Common myeloid progenitor, CD34-positive (primary cell): ENCODE measurements at places on chromosomes 2 and 18.

- peaks cover 4% of the 10 kb centered on the region for H3K4me1 ChIP-seq
- no peak overlapping the region for H3K27ac ChIP-seq
- no peak for DNase-seq
- H3K36me3 ChIP-seq = no peaks in the 10 kb centered on the region
Measured at GRCh38 chr2:98805412-98806171, 74.7 kb upstream of the MGAT4A start.

DNA sequence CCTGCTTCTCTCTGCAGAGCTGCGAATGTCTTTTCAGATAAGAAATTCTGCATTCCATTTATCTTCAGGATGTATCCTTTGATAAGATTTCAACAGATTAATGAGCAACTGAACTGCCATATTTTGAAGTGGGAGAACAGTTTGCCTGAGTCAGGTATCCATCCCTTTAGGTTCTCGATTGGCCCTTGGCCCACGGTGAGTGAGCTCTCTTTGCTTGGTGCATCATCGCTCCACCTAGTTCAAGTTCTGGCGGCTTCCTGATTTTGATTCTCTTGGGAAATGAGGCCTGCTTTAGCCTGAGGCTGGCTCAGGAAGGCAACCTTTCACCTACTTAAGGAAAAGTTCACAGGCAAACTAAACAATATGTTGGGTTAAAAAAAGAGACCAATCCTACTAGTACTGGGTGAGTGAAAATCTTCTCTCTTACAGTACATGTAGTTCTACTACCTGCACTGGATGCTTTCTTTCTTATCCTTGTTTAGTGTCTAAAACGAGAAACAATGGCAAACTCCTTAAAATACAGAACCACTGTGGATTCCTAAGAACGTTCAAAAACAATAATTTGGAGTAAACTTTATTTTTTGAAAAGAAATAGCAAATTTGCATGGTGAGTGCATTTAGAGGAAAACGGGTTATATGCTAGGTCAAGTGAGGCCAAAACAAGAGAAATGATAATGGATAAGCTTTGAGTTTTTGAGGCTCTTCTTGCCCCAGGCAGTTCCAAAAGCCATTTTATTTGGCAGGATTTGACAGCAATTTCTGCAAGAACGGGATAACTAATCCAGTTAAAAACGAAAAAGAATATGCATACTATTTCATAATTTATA, 837 bp upstream of the ACSL3 start:
- peaks cover 41% of the 10 kb centered on the region for H3K4me1 ChIP-seq
- no peaks in the 10 kb centered on the region for H3K27me3 ChIP-seq
- no peaks in the 10 kb centered on the region for H3K36me3 ChIP-seq
- DNase-seq = peak; percentile 15

- H3K27me3 ChIP-seq = no peaks in the 10 kb centered on the region
- peaks cover 35% of the 10 kb centered on the region for H3K36me3 ChIP-seq
- DNase-seq = no peak
- no peaks in the 10 kb centered on the region for H3K4me1 ChIP-seq
Measured at GRCh38 chr18:13745696-13746095, 19.2 kb downstream of the RNMT start.

DNA sequence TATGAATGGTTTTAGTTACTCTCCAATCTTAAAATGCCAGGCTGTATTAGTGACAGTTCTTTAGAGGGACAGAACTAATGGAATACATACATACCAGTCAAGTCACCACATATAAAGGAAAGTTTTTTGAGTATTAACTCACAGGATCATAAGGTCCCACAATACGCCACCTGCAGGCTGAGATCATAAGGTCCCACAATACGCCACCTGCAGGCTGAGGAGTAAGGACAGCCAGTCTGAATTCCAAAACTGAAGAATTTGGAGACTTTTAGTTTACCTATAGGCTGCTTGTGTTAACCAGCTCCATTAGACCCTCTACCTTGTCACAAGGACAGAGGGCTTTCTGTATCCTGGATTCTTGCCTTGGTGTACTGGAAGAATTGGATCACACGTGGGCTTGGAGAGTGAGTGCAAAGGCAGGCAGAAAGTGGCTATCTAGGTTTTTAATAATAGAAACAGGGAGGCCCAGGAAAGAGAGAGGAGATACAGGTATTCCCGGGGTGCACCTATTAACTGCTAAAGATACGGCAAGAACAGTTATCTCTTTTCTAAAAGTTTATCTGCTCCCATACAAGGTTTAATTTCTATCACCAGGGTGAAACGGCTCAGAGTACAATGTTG, 234.9 kb upstream of the CYRIA start:
- no peak overlapping the region for H3K27ac ChIP-seq
- H3K36me3 ChIP-seq = no peaks in the 10 kb centered on the region
- no peaks in the 10 kb centered on the region for H3K27me3 ChIP-seq
- H3K4me3 ChIP-seq = no peak overlapping the region
- no peaks in the 10 kb centered on the region for H3K4me1 ChIP-seq
- DNase-seq = peak; percentile 70

GRCh38 chr2:35891936-35892335, 463.6 kb upstream of the CRIM1 start:
- H3K27ac ChIP-seq = no peak overlapping the region
- H3K36me3 ChIP-seq = no peaks in the 10 kb centered on the region
- no peak for DNase-seq
- no peak overlapping the region for H3K4me3 ChIP-seq
- H3K4me1 ChIP-seq = no peaks in the 10 kb centered on the region
- H3K27me3 ChIP-seq = no peaks in the 10 kb centered on the region

DNA sequence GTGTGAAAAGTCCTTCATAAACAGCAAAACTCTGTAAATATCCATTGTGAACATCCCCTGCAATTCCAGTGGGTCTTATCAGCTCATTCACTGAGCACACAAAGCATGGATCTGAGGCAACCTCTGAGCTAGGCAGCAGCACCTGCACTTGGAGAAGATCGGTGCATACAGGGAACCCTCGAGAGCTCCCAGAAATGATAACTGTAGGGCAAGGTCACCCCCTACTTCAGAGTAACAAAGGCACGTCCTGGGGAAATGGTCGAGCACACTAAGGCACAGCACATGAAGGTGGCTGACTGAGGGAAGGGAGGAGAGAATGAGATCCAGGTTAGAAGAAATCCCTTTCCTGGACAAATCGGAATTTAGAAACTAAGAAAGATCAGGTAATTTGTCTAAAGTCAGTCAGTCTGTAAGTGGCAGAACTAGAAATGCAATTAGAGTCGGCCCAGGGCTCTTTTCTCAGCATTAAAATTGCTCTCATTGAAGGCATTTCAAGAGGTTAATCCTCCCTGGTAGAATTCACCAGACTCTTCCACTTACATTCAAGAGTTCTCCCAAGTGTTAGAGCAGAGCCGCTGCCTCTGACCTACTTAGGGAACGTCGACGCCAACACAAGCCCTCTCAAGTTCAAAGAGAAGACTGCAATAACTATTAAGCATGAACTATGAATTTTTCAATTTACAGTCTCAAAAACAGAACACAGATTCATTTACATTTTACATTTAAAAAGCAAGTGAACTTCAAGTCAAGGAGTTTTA, 45.9 kb downstream of the PXDN start:
- H3K27ac ChIP-seq = no peak overlapping the region
- no peaks in the 10 kb centered on the region for H3K4me1 ChIP-seq
- no peak overlapping the region for H3K4me3 ChIP-seq
- no peaks in the 10 kb centered on the region for H3K27me3 ChIP-seq
- no peak for DNase-seq

DNA sequence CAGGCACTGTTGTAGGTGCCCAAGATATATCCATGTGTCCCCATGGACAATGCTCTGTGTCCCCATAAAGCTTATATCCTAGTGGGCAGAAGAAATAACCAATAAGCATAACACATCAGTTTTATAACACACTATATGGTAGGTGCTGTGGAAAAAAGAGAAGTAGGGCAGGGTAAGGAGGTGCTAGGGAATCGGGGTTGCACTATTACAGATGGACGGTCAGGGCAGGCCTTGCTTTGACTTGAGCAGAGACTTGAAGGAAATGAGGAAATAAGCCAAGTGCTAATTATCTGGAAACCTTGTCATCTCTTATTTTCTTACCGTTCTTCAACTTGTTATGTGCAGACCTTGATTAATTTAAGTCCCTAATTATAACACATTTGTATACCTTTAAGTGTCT, 82.0 kb downstream of the PHLPP1 start:
- no peak for DNase-seq
- no peak overlapping the region for H3K27ac ChIP-seq
- no peaks in the 10 kb centered on the region for H3K36me3 ChIP-seq

DNA sequence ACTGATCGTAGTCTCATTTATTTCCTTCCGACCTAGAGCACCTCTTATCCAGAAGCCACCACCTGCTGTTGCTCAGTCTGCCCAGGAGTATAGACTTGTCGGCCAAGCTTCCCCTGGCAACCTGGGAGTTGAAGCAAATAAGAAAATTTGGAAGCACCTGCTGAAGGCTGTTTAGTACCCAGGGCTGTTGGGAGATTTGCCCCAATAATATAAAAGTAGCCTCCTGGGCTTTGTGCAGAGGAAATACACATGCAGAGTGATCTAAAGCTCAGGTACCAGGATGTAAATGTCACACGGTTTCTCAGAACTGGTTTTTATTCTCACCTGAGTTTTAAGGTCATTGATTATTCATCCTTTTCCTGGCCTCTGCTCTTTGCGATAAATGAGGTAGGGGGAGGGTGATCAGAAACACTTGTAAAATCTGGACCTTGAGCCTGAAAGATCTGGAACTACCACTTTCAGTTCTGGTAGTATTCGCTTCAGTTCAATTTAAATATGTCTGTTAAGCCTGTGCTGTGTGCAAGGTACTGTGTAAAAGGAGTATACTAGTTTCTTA, 789 bp upstream of the COX7A2L start:
- H3K27me3 ChIP-seq = no peaks in the 10 kb centered on the region
- no peak for DNase-seq
- peak overlapping the region; percentile 54 for H3K4me3 ChIP-seq
- no peaks in the 10 kb centered on the region for H3K36me3 ChIP-seq

GRCh38 chr2:60335533-60336237, 217.8 kb downstream of the BCL11A start:
- no peak overlapping the region for H3K27ac ChIP-seq
- peaks cover 8% of the 10 kb centered on the region for H3K4me1 ChIP-seq
- no peaks in the 10 kb centered on the region for H3K36me3 ChIP-seq
- no peak for DNase-seq

DNA sequence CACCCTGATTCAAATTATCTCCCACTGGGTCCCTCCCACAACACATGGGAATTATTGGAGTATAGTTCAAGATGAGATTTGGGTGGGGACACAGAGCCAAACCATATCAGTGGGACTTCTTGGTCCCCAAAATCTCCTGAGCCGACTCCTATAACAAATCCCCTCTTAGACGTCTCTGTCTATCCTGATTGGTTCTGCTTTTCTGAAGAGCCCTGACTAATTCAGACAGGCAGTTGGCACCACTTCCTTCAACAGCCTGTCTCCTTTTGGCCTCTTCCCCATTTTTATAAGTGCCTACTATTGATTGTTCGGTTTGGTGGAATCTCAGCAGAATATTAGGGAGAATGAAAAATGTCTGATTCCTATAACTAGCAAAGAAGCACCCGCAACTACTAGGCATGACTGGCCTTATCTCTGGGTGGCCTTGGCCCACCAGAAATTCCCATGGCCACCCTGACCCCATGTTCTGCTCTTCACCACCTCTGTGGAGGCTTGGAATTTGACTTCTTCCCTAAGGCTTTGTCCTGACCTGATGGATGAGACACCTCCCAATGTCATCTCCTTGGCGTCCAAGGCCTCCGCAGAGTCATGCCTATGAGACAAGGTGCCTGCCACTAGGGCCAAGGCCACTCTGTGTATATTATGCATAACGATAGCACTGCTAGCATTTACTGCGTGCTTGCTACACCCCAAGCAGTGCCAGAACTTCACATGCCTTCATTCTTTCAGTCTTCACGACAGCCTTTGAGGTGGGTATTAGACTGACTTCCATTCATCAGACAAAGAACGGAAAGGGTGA, 218.9 kb upstream of the COPS8 start:
- DNase-seq = peak; percentile 42
- no peak overlapping the region for H3K4me3 ChIP-seq
- no peak overlapping the region for H3K27ac ChIP-seq
- peaks cover 2% of the 10 kb centered on the region for H3K27me3 ChIP-seq

GRCh38 chr2:165933211-165933910, 20.2 kb downstream of the TTC21B start:
- H3K4me1 ChIP-seq = peaks cover 15% of the 10 kb centered on the region
- H3K36me3 ChIP-seq = peaks cover 4% of the 10 kb centered on the region
- no peak overlapping the region for H3K4me3 ChIP-seq
- no peak overlapping the region for H3K27ac ChIP-seq

GRCh38 chr2:195534971-195535370, 122.1 kb upstream of the SLC39A10 start:
- no peak overlapping the region for H3K27ac ChIP-seq
- no peak for DNase-seq
- no peaks in the 10 kb centered on the region for H3K36me3 ChIP-seq
- H3K4me3 ChIP-seq = no peak overlapping the region
- peaks cover 47% of the 10 kb centered on the region for H3K4me1 ChIP-seq

DNA sequence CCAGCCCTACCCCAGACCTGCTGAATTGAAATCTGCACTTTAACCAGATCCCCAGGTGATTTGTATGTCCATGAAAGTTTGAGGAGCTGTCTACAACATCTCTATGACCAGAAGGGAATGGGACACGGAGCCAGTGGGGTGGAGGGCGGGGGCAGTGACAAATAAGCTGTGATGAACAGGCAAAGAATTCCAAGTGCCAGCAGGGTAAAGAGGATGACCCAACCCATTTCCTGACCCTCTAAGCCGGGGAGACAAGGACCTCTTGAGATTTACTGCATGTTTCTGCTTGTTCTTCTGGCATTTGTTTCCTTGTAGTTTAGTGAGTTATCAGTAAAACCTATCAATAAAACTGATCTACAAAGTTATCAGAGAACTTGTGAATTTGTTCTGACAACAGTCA, 8.7 kb downstream of the TET3 start:
- no peaks in the 10 kb centered on the region for H3K36me3 ChIP-seq
- H3K4me3 ChIP-seq = no peak overlapping the region
- H3K4me1 ChIP-seq = peaks cover 28% of the 10 kb centered on the region
- no peak overlapping the region for H3K27ac ChIP-seq
- DNase-seq = no peak

DNA sequence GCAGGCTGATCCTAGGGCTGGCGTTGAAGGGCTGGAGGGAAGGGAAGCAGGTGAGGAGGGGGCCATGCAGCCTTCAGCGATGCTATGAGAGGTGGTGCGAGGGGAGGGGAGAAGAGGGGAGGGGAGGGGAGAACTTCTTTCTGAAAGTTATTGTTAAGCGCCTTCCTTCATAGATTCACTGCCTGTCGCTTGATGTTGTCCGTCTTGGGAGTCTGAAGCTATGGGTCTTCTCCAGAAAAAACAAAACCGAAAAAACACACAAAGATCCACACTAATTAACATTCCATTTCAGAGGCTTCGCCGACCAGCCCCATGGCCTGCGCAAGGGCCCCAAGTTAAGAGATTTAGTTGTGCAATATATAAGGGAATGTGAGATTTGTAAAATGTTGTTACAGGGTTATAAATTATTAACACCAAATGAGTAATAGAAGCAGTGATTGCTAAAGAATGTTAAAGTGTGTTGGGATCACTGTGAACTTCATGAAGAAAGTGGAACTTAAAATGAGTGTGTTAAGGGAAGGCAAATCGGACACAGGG, 758 bp downstream of the CFAP221 start:
- DNase-seq = no peak
- peaks cover 73% of the 10 kb centered on the region for H3K27me3 ChIP-seq
- H3K27ac ChIP-seq = no peak overlapping the region
- peaks cover 13% of the 10 kb centered on the region for H3K4me1 ChIP-seq
